ENCODE measurements at places on chromosomes 5 and 9.

GRCh38 chr9:121826711-121827110, 175.3 kb downstream of the DAB2IP start:
- no peak for DNase-seq

GRCh38 chr9:89006267-89006666, 15.0 kb downstream of the S1PR3 start:
- DNase-seq = no peak

DNA sequence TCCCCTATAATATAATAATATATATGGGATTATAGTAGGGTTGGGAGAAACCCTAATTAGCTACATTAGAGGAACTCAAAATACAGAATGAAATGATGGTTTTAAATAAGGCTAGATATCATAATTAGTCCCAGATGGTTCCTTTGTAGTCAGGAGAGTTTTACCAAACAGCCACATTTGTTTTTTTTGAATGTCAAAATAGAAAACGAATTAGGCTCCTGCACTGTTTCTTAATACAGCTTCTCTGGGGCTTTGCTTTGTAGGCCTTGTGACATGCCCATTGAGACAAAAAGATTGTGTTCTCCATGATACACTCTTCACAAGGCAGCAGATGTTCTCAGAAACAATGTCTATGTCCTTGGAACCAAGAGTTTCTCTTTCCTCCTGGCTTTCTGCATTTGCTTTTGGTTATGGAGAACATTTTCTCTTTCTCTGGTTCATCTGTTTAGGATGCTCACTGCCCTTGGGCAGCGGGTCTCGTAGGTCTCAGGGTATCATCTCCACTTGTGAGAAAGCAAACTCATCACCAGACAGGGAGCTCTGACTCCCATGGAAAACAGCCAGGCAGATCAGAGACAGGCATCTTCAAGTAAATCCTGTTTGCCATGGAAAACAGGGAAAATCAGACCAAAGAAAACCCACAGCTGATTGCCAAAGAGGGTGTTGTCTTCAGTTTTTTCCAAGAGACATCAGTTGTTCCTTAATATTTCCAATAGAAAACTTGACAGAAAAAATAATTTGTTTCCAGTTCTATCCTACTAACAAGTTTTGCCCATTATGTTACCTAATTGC, 54.1 kb upstream of the RPS23 start:
- DNase-seq = no peak

- no peak for DNase-seq
Observed at GRCh38 chr5:143653766-143654282, 158.1 kb upstream of the HMHB1 start.

DNA sequence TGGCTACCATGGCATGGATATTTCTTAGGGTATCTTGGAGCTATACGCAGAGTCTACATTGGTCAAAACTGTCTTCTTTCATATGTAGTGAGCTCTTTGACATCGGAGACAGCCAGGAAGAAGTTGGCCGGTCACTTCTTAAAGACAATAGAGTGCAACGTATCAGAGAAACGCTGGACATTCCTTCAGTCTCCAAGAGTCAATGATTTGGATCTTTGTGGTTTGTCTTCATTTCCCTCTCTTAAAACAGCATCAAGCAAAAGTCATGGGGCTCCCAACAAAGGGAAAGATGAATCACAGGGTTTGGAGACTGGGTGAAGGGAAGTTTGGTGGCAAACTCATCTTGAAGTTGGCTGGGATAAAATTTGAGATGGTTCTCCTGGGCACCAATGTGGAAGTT, 320.1 kb downstream of the AGTPBP1 start:
- no peak for DNase-seq

GRCh38 chr5:50768634-50769033, 102.2 kb downstream of the PARP8 start:
- no peak for DNase-seq

DNA sequence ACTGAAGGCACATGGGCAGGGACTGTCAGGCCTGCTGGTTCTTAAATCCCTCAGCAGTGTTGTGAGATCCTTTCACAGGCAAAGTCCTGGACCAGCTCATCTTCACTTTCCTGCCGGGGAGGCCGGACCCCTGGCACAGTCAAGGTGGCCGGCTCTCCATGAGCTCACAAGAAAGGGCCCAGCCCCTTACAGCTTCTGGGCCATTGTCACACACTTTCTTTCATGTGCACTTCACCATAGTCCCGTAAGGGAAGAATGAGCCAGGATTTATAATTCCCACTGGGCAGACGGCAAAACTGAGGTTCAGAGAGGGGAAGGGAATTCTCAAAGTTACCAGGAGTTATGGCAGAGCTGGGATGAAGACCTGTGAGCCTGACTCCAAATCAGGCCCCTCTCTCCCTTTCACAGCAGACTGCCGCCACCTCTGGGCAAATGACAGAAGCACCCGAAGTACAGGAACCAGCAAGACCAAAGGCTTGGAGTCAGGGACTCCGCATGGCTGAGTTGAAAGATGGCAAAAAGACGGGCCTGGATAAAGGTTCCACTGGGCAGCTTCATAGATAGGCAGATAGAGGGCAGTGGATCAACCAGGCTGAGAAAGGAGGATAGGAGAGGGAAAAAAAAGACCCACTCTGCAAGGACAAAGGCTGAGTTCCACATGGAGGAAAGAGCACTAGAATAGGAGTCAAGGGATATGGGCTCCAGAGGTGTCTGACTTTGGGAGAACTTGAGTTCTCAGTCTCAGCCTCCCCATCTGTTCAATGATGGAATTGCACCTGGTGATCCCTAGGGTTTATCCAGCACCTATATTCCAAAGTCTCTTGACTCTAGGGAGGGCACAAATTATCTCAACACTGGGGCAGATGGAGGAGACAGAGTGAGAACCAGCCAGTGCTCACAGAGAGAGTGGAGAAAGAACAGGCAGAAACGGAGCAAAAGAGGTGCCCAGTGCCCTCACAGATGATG, 128.7 kb downstream of the PAX5 start:
- DNase-seq = no peak

- DNase-seq = no peak
Observed at GRCh38 chr9:2693056-2693455, 24.3 kb upstream of the KCNV2 start.

DNA sequence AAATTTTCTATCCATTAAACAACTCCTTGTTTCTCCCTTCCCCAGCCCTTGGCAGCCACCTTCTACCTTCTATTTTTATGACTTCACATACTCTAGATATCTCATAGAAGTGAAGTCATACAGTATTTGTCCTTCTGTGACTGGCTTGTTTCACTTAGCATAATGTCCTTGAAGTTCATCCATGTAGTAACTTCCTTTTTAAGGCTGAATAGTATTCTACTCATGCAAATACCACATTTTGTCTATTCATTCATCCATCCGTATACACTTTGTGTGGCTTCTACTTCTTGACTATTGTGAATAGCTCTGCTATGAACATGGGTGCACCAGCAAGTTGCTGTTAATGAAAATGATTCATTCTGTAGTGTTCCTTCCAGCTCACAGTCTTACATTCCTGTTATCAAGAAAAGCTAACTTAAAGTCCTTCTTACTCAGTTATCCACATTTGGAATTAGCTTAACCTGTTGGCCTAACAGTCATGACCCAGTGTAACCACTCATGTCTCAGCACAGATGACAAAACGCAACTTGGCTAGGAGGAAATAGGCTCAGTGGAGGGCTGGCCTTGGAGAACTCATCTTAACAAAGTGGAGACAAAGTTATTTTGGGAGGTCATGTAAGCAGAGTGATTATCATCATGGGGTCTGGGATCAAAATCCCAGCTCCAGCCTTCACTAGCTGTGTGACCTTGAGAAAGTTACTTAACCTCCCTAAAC, 129.7 kb upstream of the MAP3K1 start:
- DNase-seq = no peak

DNA sequence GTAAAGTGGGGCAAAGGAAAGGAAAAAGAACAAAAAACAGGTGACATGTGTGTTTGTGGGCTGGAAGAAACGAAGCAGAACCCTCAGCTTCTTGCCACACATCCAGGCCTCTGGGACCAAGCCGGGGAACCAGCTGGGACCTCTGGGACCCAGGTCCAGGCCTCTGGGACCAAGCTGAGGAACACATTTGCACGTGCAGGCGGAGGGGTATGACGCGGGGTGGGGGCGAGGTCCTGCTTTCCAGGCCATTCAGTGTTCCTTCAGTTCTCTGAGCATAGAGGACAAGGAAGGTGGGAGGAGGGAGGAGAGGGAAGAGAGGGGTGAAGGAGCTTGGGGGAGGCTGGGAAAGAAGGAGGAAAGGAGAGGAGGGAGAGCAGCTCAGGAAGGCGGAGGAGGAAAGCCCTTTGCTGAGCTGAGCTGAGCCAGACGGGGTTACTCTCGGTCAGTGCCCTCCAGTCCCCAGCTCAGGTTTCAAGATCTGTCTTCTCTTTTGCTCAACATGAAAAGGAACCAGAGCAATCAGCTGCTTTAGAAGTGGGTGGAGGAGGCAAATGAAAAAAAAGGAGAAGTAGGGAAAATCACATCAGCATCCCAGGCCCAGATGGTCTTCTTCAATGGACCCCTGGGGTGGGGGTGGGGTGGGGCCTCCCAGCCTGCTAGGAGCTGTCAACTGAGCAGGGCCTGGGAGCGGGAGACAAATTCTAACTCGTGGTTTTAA, 59.1 kb downstream of the ABCA1 start:
- DNase-seq = peak; percentile 78

DNA sequence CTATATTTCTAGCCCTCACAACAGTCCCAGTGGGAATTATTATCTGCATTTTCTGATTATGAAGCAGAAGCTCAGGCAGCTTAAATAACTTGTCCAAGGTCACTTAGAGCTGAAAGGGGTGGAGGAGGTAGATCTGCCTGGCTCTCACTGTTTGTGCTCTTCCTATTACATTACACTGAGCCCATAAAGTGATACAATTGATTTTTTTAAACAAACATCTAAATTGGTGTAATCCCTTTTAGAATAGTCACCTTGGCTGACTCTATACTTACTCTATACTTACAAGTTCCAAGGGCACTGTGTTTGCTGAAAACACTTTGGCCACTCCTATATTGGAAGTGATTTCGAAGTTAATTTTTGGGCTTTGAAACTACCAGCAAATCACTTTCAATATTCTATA, 144.7 kb downstream of the APBA1 start:
- no peak for DNase-seq

GRCh38 chr9:114178076-114178475, 22.7 kb downstream of the COL27A1 start:
- DNase-seq = no peak

- no peak for DNase-seq
Observed at GRCh38 chr5:135833961-135834638, 363 bp upstream of the SLC25A48 start.

- DNase-seq = no peak
Observed at GRCh38 chr9:79384501-79384900, 187.3 kb upstream of the TLE4 start.

- no peak for DNase-seq
Observed at GRCh38 chr5:73278693-73279092, 105.7 kb downstream of the TMEM174 start.

DNA sequence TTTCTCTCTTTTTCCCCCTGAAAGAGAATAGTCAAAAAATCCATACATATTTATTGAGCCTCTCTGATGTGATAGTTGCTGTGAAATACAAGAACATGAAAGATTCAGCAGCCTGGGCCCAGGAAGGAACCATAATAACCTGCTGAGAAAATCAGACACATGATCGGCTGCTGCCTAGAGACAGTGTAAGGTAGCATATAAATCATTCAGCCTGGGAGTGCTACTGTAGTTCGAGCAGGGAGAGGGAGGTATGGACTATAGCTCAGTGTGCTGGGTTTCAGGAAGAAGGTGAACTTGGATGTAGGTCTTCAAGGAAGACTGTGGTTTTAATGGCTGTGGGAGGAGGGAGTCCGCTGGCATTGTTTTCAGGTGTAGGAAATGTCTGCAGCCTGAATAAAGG, 469.1 kb downstream of the RAB3C start:
- DNase-seq = no peak

DNA sequence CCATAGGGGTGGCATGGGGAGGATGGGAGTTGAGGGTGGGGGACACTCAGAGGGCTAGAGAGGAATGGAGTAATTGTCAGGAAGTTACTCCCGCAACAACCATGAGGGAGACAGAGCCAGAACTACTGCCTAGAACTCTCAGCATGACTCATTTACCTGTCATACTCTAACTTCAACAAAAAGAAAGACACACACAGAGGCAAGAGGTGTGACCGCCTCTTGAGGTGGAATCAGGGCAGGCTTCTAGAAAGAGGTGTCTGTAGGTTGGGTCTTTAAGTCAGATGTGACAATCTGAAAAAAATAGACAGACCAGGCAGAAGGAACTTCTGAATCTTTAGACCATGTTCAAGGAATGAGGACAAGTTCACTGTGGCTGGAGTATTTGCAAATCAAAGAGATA, 73.4 kb downstream of the GABBR2 start:
- no peak for DNase-seq

DNA sequence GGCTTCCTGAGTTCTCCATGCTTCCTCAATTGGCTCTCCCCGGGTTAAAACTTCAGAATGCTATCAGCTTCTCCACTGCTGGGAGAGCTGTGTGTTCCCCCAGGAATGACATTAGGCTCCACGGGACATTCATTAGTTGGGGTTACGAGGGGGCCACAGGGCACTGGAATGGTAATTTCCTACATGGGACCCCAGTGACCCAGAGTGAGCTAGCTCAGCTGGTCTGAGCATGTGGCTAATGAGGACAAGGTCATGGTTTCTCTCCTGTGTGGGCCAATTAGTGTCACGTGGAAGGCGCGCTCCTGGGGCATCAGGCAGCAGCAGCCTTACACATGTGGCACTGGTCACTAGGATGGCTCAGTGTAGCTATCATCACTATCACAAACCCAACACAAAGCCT, 21.0 kb downstream of the LSM11 start:
- DNase-seq = no peak

- no peak for DNase-seq
Observed at GRCh38 chr9:128392302-128393144, 21.3 kb downstream of the URM1 start.

DNA sequence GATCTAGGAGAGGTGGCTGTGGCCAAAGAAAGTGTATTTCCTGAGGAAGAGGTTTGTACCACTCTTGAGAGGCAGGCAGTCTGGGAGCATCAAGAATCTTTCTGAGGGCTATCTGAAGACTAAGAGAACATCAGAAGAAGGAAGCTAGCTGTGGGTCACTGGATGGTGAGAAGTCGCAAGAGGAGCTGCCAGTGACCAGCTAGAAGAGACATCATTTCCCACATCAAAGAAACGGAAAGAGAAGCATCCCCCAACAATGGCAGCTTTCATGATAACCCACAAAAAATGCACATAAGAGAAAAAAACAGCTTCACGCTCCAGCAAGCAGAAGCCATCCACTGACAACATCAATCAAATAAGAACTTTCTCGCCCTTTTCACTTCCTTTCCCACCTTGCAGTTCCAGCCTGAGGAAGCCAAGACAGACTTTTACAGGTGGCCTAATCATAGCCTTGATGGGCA, 25.0 kb upstream of the CEP78 start:
- DNase-seq = no peak

Measured in skeletal muscle cell (primary cell).